Thoracic aorta (tissue), 2 donors: ENCODE measurements at places on chromosomes 12 and 14. TPM values are rescaled to one million over a fixed set of nuclear protein-coding genes. Genes with fewer than 3 reads are reported as not detected.

DNA sequence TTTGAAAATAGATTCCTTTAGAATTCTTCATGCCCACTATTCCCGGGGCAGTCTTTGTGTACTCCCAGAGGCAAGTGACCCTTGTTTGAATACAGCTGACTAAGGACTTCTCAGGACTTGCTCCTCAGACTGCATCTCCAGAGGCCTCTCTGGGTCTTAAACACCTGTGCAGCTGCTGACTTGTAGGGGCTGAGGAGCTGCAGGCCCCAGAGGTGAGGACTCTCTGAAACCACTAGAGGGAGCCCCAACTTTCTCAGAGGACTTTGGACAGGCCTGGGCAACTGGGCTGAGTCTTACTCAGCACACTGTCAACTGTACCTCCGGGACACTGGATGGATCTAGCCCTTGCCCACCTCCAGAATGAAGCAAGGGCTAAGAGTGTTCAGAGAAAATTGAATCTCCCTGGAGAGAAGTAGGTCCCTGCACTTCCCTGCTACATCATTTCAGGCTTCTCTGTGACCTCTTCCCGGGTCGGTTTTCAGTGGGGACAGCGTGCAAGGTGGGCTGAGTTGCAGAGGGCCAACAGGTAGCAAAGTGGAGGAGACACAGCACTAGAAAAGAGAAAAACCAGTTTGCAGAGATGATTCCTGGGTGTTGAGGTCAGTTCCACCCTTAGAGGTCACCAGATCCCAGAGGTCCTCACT is 164.6 kb downstream of the TMEM117 start:
- H3K27ac ChIP-seq = no peak overlapping the region
- no peak overlapping the region for H3K4me3 ChIP-seq
- no peaks in the 10 kb centered on the region for H3K27me3 ChIP-seq
- H3K36me3 ChIP-seq = no peaks in the 10 kb centered on the region

GRCh38 chr12:57178213-57178612 is 30.8 kb upstream of the LRP1-AS start:
- H3K27me3 ChIP-seq = no peaks in the 10 kb centered on the region
- no peaks in the 10 kb centered on the region for H3K4me1 ChIP-seq
- H3K27ac ChIP-seq = no peak overlapping the region

Gene OR4K15
- not detected for total RNA-seq

Gene ALX1
- not detected for total RNA-seq

DNA sequence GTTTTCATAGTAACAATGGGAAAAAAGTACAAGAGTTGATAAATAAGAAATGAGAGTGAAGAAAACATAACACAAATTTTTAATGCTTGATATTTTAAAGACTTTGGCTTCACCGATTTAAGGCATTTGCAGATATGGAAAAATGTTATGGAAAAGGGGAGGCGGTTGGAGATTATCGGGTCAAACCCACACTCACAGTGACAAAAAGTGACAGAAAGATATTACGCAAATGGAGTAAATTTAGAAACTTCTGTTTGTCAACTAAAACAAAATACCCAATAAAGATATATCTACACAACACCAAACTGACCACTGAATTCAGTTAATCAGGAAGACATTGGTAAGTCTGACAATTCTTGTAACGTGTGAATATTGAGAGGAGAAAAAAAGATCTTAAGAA is 2.5 kb downstream of the PPP1R12A start:
- DNase-seq = no peak
- no peaks in the 10 kb centered on the region for H3K27me3 ChIP-seq
- H3K27ac ChIP-seq = peak overlapping the region; percentile 100

- no peaks in the 10 kb centered on the region for H3K4me1 ChIP-seq
- no peak overlapping the region for H3K27ac ChIP-seq
- H3K36me3 ChIP-seq = no peaks in the 10 kb centered on the region
Observed at GRCh38 chr12:94172031-94172430, 23.7 kb downstream of the PLXNC1 start.

DNA sequence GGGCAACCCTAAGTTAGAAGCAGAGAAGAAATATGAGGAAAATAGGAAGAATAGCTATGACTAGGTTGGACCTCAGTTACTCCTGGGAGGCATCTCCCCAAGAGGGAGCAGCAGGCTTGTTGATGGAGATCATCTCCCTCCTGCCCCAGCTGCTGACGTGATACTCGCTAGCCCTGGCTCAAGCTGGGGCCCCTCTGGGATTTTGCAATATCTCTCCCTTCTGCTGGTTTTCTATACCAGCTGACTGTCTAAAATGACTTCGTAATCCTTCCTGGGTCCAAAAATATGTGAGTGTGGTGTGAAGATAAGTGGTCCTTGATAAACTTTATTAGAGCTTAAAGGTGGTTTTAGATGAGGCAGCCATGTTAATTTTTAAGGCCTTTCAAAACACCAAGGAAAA is 4.5 kb upstream of the HECTD4 start:
- DNase-seq = no peak
- H3K36me3 ChIP-seq = no peaks in the 10 kb centered on the region
- no peaks in the 10 kb centered on the region for H3K27me3 ChIP-seq
- peaks cover 5% of the 10 kb centered on the region for H3K4me1 ChIP-seq
- no peak overlapping the region for H3K27ac ChIP-seq

DNA sequence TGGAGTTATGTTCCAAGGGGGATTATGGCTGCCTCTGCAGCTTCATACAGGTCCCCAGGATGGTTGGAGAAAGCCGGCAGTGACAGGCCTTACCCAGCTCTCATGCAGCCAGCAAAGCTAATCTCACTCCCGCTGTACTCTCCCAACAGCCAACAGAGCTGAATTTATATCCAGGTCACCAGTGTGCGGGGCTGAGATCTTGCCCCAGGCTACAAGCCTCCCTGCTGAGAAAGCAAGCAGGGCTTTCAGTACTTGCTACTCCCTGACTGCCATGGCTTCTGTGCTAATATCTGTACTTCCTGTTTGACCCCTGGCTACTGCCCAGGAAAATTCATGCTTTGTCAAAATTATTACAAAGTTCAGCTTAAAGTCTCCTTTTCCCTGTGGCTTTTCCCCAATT is 92.9 kb downstream of the ATP23 start:
- no peak overlapping the region for H3K4me3 ChIP-seq
- no peak for DNase-seq
- no peaks in the 10 kb centered on the region for H3K36me3 ChIP-seq
